Skin of body (tissue), 3 donors: ENCODE measurements at places on chromosomes 1 and 21. TPM values are rescaled to one million over a fixed set of nuclear protein-coding genes. Genes with fewer than 3 reads are reported as not detected.

DNA sequence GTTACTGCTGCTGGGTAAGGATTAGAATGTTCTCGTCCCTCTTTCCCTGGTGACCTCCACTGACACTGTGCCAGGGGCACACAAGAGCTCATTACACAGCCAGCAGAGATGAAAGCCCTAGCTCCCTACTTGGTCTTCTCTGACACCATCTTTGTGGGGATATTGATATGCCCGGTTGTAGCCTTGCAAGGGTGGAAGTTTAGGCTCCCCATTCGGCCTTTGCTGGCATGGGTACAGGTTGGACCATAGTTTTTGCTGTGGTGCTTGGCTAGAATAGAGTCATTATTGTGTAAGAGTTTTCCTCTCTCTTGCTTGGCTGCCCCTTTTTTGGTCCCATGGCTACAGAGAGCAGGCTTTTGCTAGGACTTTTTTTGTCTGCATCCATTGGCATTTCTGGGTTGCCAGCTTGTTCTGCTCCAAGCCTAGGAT lies 12.3 kb downstream of the RAB4A start:
- DNase-seq, result no peak

GRCh38 chr1:97726386-97726785 lies 194.4 kb downstream of the DPYD start:
- DNase-seq, result no peak

DNA sequence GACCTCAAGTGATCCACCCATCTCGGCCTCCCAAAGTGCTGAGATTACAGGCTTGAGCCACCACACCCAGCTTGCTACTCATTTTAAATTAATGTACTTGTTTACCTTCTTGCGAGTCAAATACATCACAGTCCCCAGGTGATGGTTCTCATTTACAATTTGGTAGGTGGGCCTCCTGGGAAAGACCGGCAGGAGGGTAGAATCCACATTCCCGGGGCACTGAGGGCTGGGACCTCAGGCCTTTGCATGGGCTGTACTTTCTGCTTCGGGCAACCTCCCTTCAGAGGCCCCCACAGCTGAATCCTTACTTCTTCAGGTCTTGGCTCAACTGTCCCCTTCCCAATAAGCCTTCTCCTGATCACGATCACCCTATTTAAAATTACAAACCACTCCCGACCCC lies 165.5 kb downstream of the KAZN start:
- no peak for DNase-seq

The BMP8B gene
- total RNA-seq, result 2.0 TPM

The RPL5 gene
- 1,921 TPM for total RNA-seq

The NUP210L gene
- 0.10 TPM for total RNA-seq

The PRAMEF14 gene
- not detected for total RNA-seq
